ENCODE measurements at places on chromosomes 12 and 14.

- no peak for DNase-seq
These were observed 368.2 kb downstream of the SNAPC1 start for GRCh38 chr14:62130441-62130840.

- no peak for DNase-seq
These were observed 73.7 kb downstream of the PRIMA1 start for GRCh38 chr14:93714605-93715004.

DNA sequence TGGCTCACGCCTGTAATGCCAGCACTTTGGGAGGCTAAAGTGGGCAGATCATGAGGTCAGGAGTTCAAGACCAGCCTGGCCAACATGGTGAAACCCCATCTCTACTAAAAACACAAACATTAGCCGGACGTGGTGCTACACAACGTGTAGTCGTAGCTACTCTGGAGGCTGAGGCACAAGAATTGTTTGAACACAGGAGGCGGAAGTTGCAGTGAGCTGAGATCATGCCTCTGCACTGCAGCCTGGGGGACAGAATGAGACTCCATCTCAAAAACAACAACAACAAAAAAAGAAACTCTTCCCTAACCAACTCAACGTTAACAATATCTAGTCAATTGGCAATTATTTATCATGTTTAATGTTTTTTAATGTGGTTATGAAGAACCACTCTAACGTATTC, 89.3 kb downstream of the EPS8 start:
- no peak for DNase-seq

GRCh38 chr14:94374749-94375260, 13.6 kb downstream of the SERPINA1 start:
- DNase-seq, result no peak

DNA sequence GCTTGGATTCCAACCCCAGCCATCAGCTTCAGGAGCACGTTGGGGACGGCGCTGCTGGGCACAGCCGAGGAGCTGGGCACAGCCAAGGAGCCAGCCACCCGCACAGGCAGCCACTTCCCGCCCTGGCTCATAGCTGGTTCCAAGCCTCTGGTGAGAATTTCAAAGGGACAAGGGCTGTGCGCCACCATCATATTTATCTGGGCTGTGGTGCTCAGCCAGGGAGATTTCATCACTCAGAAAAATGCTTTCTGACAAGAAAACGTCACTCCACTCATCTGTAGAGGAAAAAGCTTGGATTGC, 66.4 kb downstream of the GALNT9 start:
- no peak for DNase-seq

DNA sequence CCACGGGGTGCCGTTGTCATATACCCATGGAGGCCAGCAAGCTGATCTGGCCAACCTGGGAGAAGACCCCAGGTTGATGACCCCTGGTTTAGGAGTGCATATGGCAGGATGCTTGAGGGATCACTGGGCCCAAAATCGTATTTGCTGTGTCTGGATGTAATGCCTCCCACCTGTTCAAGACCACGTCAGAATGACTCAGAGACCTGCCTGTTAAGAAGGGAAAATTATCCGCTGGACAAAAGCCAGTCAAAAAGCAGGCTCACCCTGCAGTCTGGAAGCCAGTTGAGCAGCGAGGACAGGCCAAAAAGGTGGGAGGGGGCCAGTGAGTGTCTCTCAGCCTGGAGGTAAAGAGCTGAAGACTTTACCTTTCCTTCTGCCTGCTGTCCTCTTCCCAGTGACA, 449.2 kb downstream of the DPF3 start:
- DNase-seq, result no peak

- no peak for DNase-seq
These were observed 264.2 kb downstream of the AACS start for GRCh38 chr12:125329239-125330102.

- DNase-seq, result peak; percentile 37
These were observed 3.2 kb downstream of the TEX52 start for GRCh38 chr12:2853626-2854025.

- DNase-seq, result no peak
These were observed 21.6 kb downstream of the TRPV4 start for GRCh38 chr12:109811624-109811995.

- DNase-seq, result peak; percentile 36
These were observed 68.9 kb upstream of the SAV1 start for GRCh38 chr14:50736932-50737419.

GRCh38 chr12:24197532-24197931, 248.1 kb upstream of the SOX5 start:
- DNase-seq, result no peak

DNA sequence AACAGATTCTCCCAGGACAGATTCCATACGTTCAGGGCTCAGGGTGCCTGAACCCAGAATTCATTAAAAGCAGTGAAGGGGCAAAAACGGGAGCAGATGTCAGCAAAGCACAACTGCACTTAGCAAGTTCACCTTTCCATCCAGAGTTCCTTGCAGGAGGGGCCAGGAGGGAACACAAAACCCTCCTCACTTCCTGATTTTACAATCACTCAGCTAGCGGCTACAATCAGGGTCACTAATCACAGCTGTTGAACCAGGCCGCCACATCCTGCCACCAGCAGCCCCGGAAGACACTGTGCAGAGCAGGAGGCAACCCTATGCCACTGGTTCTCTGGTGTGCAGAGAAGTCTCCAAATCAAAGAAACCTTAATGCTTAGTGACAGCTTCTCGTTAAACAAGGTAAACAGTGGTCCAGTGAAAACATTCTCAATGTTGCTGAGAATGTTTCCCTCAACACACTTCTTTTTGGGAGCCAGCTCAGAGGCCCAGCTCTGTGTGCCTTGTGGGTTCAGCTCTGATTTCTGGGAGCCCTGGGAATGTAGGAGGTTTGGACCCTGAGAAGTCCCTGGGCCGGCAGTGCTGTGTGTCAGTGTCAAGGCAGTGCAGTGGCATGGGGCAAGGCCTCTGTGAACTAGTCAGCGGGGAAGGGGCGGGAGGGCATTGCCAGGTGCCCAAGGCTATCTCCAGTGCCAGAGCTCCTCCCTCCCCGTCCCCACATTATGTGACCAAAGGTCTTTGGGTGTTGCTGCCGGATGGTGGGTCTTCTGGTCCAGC, 54.5 kb downstream of the VCPKMT start:
- no peak for DNase-seq

DNA sequence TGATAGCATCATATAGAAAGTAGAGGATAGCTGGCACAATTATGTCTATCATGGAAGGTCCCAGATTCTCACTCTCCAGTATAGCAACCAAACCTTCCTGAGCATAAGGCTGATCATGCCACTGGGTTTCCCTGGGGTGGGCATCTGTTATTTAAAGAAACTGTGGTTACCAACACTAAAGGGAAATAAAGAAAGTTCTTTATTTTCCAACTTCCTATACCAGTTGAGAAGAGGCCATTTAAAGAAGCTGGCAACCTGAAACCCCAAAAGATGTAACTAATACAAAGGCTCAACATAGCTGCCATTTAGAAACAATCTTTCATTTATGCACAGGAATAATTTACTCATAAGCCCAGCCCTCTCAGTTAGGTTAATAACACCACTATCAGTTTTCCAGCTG, 3.1 kb downstream of the BCAT1 start:
- DNase-seq, result no peak

DNA sequence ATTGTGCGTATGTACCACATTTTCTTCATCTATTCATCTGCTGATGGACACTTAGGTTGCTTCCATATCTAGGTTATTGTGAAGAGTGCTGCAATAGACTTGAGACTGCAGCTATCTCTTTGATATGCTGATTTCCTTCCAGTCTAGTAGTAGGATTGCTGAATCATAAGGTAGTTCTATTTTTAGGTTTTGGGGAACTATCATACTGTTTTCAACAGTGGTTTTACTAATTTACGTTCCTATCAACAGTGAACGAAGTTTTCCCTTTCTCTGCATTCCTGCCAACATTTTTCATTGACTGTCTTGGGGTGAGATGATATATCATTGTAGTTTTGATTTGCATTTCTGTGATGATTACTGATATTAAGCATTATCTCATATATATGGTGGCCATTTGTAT, 482.2 kb downstream of the SLC16A7 start:
- no peak for DNase-seq

- DNase-seq, result no peak
These were observed 188.9 kb upstream of the FOXG1 start for GRCh38 chr14:28577711-28578131.

GRCh38 chr14:77654001-77654441, 37.6 kb upstream of the SPTLC2 start:
- no peak for DNase-seq

DNA sequence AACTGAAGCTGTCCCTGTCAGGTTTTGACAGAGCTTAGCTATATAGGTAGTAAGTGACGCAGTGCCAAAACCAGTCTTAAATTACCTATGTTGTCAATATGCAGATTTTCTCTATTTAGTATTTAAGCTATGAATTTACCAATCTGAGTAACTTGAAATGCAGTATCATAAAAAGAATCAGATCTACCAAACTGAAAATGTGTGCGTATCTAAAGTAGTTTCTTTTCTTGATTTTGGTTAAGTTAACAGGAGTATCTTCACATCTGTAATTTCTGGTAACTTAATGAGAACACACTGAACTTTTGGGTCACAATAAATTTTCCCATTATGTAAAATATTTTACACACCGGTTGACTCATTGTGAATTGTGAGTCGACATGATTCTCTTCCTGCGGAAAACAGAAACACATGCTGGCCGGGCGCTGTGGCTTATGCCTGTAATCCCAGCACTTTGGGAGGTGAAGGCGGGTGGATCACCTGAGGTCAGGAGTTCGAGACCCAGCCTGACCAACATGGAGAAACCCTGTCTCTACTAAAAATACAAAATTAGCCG, 45.1 kb downstream of the TRAF3 start:
- peak; percentile 36 for DNase-seq

DNA sequence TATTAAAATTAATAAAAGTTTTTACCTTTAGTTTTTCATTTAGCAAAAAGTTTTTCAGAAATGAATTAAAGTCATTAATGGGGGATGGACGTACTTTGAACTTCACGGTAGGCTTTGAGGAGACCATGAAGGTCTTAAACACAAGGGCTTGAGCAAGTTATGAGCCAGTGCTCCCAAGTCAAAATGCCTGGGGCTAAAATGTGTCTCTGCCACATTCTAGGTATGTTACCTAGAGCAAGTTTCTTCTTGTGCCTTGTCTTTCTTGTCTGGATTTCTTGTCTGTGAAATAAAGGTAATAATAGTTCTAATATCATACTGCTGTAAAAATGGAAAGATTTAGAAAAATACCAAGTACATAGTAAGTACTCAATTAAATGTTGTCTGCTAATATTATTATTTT, 132.7 kb upstream of the USP15 start:
- no peak for DNase-seq

All from activated T-cell treated with anti-CD3 and anti-CD28 coated beads for 24 hours (primary cell).